ENCODE measurements at places on chromosomes 5 and 9. TPM values are rescaled to one million over a fixed set of nuclear protein-coding genes. Genes with fewer than 3 reads are reported as not detected.

- H3K4me1 ChIP-seq = no peaks in the 10 kb centered on the region
- no peaks in the 10 kb centered on the region for H3K36me3 ChIP-seq
- no peaks in the 10 kb centered on the region for H3K27me3 ChIP-seq
- H3K27ac ChIP-seq = no peak overlapping the region
These were observed 22.0 kb upstream of the COL15A1 start for GRCh38 chr9:98921732-98922131.

The NFX1 gene
- 33.1 TPM for total RNA-seq

GRCh38 chr5:132753135-132753987, 6.1 kb downstream of the CCNI2 start:
- no peak for DNase-seq
- no peak overlapping the region for H3K27ac ChIP-seq
- H3K27me3 ChIP-seq = no peaks in the 10 kb centered on the region
- H3K36me3 ChIP-seq = no peaks in the 10 kb centered on the region
- H3K4me1 ChIP-seq = peaks cover under 1% of the 10 kb centered on the region

DNA sequence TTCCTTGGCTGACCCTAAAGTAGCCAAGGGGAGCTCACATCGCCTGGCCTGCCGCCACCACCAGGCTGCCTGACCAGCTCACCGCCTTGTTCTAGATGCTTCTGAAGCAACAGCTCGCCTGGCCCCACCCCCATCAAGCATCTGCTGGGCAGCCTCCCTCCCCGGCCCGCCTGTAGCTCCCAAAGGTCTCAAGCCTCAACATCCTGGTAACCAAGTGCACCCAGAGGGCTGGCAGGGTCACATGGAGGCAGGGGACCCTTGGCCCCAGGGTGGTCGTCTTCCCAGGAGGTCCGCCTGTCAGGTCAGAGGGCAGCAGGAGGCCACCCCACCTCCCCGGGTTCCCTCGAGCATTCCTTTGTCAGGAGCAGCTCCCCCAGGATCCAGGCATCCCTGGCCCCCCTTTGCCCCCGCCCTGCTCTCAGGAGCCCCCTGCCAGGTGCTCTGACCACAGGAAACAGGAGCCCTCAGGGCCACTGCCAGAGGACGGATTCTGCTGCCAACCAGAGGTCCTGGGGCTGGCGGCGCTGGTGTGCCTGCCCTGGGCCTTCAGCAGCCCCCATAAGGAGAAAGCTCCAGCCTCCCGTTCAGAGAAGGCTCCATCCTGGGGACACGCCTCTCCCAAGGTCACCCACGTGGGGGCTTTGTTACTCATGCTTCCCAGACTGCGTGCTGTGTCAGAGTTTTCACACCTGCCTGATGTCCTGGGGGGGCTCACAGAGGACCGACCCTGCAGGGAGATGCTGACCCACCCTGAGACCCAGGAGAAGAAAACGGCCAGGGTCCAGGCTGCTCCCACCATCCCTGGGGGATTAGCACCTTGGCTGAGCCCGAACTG, 3.5 kb upstream of the LRRC14B start:
- DNase-seq = no peak
- H3K27me3 ChIP-seq = peaks cover 4% of the 10 kb centered on the region
- no peak overlapping the region for H3K4me3 ChIP-seq
- H3K27ac ChIP-seq = no peak overlapping the region

DNA sequence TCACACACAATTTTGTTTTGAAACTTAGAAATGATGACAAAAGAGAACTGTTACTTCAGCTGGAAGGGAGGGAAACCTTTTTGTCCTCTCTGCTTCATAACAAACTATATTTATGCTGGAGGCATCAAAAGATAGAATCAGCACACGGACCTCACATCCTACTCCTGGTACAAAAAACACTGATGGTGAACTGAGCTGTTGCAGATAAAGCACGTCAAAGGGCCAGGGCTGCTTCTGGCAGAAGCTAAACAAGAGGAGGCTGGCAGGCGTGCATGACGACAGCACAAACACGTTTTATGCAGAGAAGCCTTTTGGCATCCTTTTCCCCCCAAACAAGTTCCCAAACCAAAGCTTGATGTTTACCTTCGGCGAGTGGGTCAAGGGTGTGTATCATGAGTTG, 169.6 kb downstream of the SLC24A2 start:
- H3K4me3 ChIP-seq = no peak overlapping the region
- H3K36me3 ChIP-seq = no peaks in the 10 kb centered on the region
- no peak for DNase-seq
- no peaks in the 10 kb centered on the region for H3K4me1 ChIP-seq
- no peak overlapping the region for H3K27ac ChIP-seq
- peaks cover 4% of the 10 kb centered on the region for H3K27me3 ChIP-seq

The SH3TC2 gene
- not detected for total RNA-seq

The TMEM167A gene
- total RNA-seq = 33.8 TPM

The CDH12 gene
- not detected for total RNA-seq

The ZNF658 gene
- 0.75 TPM for total RNA-seq

DNA sequence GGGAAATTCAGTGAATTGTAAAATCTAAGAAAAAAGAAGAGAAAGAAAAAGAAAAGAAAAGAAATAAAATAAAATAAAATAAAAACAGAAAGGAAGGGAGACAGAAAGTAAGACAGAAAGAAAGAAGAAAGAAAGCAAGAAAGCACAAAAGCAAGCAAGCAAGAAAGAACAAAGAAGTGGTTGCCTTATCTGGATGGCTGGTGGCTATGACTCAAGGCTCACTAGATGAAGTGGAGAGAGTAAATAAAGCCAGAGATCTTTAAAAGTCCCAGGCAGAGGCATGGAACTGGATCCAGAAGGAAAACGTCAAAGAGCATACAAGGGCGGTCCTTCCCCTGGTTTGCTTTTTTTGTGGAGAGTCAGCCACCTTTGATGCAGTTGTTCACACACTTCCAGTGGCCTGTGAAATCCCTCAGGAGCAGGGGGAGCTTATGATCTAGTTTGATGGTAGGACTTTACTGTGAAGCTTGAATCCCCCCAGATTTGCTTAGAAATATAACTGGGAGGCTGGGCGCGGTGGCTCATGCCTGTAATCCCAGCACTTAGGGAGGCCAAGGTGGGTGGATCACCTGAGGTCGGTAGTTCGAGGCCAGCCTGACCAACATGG, 176.7 kb upstream of the HMHB1 start:
- no peak overlapping the region for H3K4me3 ChIP-seq
- H3K36me3 ChIP-seq = no peaks in the 10 kb centered on the region
- no peak overlapping the region for H3K27ac ChIP-seq
- H3K4me1 ChIP-seq = no peaks in the 10 kb centered on the region

DNA sequence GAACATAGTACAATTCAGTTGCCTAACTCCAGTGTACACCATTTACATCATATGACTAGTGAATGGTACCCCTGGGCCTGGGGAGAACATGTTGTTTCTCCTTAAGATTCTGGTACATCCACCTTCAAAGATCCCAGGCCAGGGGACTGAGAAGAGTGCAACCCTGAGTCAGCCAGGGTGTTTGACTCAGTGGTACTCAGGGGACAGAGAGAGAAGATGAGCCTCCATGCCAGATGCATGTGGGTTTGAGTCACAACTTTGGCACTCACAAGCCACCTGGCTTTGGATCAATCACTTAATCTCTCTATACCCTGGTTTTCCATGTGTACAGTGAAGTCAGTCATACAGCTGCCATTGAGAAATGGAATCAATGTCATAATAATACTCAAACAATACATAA, 53.7 kb downstream of the MAP1B start:
- H3K27ac ChIP-seq = no peak overlapping the region
- no peaks in the 10 kb centered on the region for H3K27me3 ChIP-seq
- DNase-seq = no peak
- no peaks in the 10 kb centered on the region for H3K36me3 ChIP-seq

The RMRP gene
- 24,615 TPM for total RNA-seq

The RPS23 gene
- 4,190 TPM for total RNA-seq

The GBGT1 gene
- 1.3 TPM for total RNA-seq

The CARTPT gene
- total RNA-seq = not detected

The KIF27 gene
- 5.1 TPM for total RNA-seq

GRCh38 chr9:21119093-21119770, 22.4 kb downstream of the IFNW1 start:
- DNase-seq = no peak
- H3K27me3 ChIP-seq = no peaks in the 10 kb centered on the region
- H3K36me3 ChIP-seq = no peaks in the 10 kb centered on the region
- H3K4me1 ChIP-seq = no peaks in the 10 kb centered on the region

DNA sequence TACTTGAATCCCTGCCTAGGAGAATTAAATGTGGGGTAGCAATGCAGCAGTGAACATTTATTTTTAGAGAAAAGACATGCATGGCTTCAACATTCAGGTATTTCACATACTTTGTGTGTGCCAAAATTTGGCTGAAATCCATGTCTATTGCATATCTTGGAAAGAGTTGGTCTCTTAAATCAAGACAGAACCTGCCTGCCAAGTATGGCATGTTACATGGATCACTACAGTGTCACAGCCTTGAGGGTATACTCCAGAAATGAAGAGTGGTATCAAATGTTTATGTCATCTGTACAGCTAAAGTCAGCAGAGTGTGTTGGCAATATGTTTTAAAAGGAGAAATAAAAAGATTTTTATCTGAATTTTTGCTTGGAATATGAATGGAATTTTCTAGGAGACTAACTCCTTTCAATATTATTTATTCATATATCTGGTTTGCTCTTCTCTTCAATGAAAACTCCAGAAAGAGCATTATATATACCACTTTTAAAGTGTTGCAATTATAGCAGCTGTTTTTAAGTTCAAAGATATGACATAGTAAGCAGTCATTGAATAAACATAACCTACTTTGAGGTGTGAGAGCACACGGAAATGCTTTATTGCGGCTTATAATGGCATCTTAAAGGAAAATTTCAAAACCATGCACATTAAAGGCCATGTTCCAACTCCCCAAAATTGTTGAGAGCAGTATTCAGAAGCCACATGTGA, 95.4 kb upstream of the MINAR2 start:
- no peaks in the 10 kb centered on the region for H3K4me1 ChIP-seq
- no peak overlapping the region for H3K27ac ChIP-seq
- no peak overlapping the region for H3K4me3 ChIP-seq
- no peaks in the 10 kb centered on the region for H3K27me3 ChIP-seq
- no peak for DNase-seq

DNA sequence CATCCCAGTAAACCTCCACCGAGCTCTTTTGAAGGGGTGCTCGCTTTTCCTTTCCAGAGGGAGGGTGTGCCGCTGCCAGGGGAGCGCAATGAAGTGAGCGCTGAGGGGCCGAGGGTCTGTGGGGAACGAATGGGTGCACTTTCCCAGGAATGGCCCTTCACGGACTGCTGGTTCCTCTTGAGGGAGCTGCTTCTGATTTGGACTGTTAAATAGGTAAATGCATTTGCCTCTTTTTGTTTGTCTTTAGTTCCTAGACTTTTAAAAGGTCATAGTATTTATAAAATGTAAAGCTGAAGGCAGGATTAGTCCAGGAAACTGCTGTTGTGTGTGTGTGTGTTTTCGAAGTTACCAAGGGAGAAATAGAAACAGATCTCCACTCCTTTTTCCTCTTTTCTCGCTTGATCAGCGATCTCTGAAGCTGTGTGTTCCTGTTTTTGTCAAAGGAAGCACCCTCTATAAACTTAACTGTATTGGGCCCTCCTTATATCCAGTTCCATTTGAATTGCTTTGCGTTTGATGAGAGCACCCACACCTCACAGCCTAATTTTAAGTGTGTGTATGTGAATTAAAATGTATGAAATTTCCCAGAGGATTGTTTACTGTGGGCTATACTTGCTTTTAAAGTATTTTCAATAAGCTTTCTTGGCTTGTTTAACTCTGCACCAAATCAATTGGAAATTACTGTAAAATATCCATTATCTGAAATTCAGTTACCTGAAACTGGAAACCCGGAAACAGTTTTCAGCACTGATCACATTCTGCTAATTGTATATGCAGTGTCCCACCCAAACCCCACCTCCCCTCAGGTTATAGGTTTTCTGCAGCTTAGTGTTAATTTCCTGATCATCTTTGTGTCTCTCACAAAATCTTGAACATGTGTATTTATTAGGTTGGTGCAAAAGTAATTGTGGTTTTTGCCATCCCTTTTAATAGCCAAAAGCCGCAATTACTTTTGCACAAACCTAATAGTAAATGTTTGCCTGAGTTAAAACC, 966 bp downstream of the SNX2 start:
- peak overlapping the region; percentile 93 for H3K4me3 ChIP-seq
- peak overlapping the region; percentile 78 for H3K27ac ChIP-seq
- DNase-seq = no peak
- H3K4me1 ChIP-seq = peaks cover 7% of the 10 kb centered on the region
- H3K36me3 ChIP-seq = no peaks in the 10 kb centered on the region

The LOX gene
- total RNA-seq = 0.06 TPM

GRCh38 chr5:139574641-139575312, 13.6 kb downstream of the UBE2D2 start:
- H3K27me3 ChIP-seq = no peaks in the 10 kb centered on the region
- no peak overlapping the region for H3K27ac ChIP-seq
- no peak for DNase-seq
- peaks cover 62% of the 10 kb centered on the region for H3K4me1 ChIP-seq

DNA sequence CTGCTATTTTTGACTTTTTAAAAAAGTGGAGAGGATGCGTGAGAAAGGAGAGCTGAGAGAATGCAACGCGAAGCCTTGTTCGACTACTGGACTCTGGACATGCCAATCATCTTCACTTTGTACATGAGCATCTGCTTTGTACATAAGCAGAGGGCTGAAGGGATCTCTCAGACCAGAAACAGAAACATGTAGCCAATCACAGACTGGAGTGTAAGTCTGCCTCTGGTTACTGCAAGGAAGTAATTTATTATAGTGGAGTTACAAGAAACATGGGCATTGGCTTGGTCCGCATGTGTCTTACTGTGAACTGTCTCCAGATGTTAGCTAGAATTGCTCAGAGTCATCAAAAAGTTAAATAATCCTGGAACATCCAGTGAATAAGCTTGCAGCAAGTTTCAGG, 190.0 kb upstream of the GRAMD2B start:
- H3K27ac ChIP-seq = no peak overlapping the region
- no peak overlapping the region for H3K4me3 ChIP-seq
- H3K36me3 ChIP-seq = no peaks in the 10 kb centered on the region
- H3K27me3 ChIP-seq = no peaks in the 10 kb centered on the region

GRCh38 chr9:76027861-76028260, 137.4 kb downstream of the PCSK5 start:
- H3K27ac ChIP-seq = peak overlapping the region; percentile 8
- peaks cover 47% of the 10 kb centered on the region for H3K4me1 ChIP-seq
- no peaks in the 10 kb centered on the region for H3K36me3 ChIP-seq
- H3K4me3 ChIP-seq = peak overlapping the region; percentile 6

The PRRX2 gene
- total RNA-seq = not detected

GRCh38 chr5:180816608-180817534, 14.3 kb upstream of the MGAT1 start:
- H3K36me3 ChIP-seq = no peaks in the 10 kb centered on the region
- H3K4me1 ChIP-seq = peaks cover 22% of the 10 kb centered on the region
- no peaks in the 10 kb centered on the region for H3K27me3 ChIP-seq
- H3K27ac ChIP-seq = no peak overlapping the region
- peak overlapping the region; percentile 5 for H3K4me3 ChIP-seq

- DNase-seq = no peak
- no peaks in the 10 kb centered on the region for H3K27me3 ChIP-seq
- no peak overlapping the region for H3K4me3 ChIP-seq
- no peaks in the 10 kb centered on the region for H3K36me3 ChIP-seq
These were observed 420.6 kb upstream of the SLC30A5 start for GRCh38 chr5:68673106-68673822.

The CCIN gene
- 0.22 TPM for total RNA-seq
